G401 (cell line): ENCODE measurements at places on chromosomes 1 and 21.

GRCh38 chr1:203346060-203346768 lies 4.7 kb downstream of the FMOD start:
- DNase-seq, result no peak

DNA sequence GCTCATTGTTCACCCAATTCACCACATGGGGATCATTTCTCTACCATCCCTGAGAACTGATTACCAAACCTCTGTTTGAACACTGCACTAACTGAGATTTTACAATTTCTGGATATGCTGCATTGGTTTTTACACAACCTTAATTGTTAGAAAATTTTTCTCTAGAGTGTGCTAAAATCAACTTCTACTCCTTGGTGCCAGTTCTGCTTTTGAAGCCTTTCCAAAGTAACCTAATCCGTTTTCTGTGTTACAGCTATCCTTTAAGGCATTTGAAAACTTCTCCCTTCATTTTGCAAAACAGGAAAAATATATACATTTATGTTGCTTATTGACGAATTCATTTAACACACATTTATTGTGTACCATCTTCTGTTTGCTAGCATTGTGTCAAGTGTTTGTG lies 23.7 kb downstream of the SMAP2 start:
- no peak for DNase-seq

DNA sequence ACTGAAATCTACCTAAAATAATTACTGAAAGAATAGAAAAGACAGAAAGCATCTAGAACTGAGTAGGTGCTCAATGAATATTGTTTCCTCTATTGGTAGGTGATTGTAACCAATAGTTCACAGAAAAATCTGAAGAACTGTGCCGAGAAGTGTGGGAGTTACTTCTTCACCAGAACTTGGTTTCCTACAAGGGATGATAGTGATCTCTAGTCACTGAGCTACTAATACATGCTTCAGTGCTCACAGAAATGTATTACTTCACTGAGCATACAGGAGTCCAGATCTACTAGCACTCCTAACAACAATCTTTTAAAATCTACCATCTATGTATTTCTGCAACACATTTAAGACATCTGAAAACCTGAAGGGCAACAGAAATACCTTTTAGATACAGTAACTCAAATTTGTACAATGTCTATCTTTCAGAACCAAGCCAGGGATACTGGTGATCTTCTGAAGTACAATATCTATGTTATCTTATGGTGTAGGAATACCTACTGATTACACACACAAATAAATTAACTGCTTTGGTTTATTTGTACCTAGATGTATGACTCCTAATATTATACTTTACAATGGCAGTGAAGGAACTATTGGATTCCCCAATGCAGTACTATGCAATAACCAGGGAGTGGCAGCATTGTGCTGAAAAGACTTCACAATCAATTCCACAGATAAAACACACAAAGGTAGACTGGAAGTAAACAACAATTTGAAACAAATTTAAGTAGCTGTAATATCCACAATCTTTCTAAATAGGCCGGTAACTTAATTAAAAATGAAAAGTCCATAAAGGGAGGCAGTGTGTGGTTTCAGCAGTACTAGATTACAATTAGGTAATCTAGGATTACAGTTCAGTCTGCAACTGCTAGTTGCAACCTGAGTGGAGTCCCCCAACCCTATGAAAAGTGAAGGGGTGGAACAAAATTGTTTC lies 243.0 kb downstream of the SLC45A1 start:
- peak; percentile 79 for DNase-seq

DNA sequence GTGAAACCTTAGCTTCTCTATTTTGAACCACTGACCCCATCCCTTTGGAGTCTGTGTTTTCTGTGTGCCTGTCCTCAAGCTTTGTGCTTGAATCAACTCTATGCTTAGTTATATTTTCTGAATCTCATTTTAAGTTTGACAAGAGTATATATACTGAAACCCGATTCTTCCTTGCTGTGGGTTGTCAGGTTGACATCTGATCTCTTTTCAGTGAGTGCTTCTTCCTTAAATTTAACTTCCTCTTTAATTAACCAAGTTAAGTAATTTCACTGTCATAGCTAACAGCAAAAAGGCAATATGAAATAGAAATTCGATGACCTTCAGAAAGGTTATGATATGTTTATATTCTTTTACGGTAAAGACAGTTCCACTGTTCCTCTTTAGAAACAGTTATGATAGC lies 69.4 kb downstream of the C1orf21 start:
- DNase-seq, result no peak

DNA sequence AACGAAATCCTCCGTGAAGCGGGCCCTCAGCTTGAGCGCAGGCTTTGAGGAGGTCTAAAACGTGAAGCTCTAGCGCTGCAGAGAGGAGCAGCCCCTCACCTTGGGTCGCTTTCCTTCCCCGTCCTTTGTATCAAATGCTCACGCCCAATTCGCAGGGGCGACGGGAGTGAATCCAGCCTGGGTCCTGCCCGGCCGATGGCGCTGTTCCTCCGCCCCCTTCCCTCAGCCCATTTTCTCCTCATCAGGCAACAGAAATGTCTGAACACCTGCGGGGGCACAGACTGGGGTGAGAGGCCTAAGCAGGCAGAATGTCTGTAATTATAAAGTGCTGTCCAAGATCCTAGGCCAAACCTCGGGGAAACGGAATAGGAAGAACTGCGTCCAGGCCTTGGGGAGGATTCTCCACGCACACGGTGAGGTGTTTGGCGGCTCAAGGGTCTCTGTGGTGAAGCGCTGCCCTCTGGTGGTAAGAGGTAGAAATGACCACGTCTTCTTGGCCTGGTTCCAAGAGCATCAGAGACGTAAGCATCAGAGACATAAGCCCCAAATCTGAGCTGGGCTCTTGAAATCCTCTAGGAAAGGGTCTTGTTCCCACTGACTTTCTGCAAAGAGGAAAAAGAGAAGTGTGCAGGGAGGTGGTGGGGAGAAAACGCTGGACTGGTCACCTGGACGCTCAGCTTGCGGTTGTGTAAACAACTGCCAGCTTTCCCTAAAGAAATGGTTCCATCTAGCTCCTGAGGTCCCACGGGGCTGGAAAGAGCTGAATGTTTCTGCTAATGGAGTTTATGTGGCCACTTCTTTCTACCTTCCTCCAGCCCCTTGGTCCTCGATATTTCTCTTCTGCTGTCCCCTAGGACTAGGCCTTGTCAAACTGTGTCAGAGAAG lies 92.1 kb upstream of the CD53 start:
- peak; percentile 85 for DNase-seq

- no peak for DNase-seq
These were observed 146.6 kb downstream of the HHAT start for GRCh38 chr1:210475321-210475720.

GRCh38 chr1:66266756-66267155 lies 267.2 kb upstream of the SGIP1 start:
- DNase-seq, result no peak

DNA sequence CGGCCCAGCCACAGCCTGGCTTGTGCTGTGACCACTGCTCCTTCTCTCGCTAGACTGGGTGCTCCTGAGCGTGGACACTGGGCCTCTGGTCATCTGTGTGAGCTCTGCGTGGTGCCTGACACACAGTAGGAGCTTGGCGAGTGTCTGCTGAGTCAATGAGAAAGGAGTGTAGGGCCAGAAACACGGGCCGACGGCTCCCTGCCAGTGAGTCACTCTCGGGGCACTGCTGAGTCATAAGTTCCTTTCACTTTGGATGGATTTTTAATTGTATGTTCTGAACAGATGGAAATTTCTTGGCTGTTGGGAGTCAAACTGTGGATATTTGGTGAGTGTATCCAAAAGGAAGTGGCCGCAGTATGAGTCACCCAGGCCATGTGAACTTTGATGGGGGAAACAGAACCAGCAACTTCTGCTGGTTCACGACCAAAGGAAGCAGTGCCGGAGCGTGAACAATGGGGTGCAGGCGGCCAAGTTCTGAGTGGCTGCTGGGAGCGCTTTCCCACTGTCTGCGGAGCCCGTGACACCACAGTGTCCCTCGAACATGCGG lies 41.0 kb upstream of the COL18A1 start:
- DNase-seq, result peak; percentile 54

- DNase-seq, result no peak
These were observed 182.6 kb downstream of the MRPL39 start for GRCh38 chr21:25424634-25425033.

- DNase-seq, result no peak
These were observed 25.6 kb downstream of the S100A10 start for GRCh38 chr1:151968058-151968457.
